NCI-H1930 (cell line): ENCODE measurements at places on chromosomes 6 and 20.

- no peak for DNase-seq
These were observed 21.3 kb downstream of the PRR18 start for GRCh38 chr6:166286839-166287271.

- DNase-seq: no peak
These were observed 162.5 kb downstream of the TRMT11 start for GRCh38 chr6:126148853-126149252.

GRCh38 chr6:37756135-37756534 is 58.5 kb upstream of the MDGA1 start:
- no peak for DNase-seq

GRCh38 chr6:135331002-135331401 is 149.9 kb downstream of the MYB start:
- no peak for DNase-seq

DNA sequence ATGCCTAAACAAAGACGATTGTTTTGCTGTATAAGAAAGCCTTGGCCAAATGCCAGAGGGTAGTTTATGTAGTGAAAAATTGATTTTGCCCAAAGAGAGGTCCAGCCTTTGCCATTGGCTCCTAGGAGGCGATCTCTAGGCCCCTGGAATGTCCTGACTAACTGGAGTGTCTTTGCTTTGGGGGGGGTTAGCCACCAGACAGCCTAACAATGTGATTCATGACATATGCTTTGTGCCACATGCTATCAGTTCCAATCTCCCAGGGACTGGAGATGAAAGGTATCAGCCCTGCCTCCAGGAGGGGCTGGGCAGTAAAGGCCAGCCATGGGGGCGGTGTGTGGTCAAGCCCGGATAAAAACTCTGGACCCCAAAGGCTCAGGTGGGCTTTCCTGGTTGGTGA is 32.7 kb upstream of the TUBB2A start:
- DNase-seq: no peak

GRCh38 chr20:9294041-9294440 is 220.3 kb upstream of the LAMP5 start:
- DNase-seq: no peak

DNA sequence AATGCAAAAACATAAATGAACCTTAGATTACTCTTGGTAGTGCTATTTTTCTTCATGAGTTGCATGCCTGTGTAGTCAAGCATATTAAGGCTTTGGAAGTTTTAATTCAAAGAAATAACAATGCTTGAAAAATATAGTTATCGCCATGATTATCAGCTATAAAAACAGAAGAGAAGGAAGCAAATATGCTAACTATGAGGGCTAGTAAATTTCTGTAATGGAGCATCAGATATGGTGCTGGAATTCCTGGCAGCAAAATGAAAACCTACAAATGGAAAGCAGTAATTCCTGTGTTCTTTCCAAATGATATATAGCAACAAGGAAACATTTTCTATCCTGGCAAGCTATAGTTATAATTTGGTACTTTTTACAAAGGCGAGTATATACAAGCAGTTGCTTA is 29.7 kb downstream of the DOP1A start:
- no peak for DNase-seq

- DNase-seq: no peak
These were observed 41.1 kb upstream of the PREP start for GRCh38 chr6:105443941-105444340.

DNA sequence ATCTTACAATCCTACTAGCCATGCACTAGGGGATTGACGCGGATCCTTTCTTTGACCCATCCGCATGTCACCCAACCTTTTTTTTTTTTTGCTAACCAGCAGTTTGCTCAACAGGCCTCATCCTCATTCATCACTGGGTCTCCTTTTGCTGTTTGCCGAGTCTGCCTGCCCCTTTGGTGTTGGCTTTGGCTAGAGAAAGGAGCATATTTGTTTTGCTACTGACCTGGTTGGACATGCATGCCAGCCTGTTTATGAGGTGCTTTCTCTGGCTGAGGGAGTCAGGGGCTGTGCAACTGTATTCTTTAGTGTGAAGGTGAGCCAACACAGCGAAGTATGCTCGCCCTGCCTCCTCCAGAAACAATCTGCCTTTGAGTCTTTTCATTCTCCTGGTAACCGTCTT is 40.2 kb downstream of the E2F3 start:
- DNase-seq: no peak
